ENCODE measurements at places on chromosomes 16 and 17. TPM values are rescaled to one million over a fixed set of nuclear protein-coding genes. Genes with fewer than 3 reads are reported as not detected.

GRCh38 chr17:80716986-80717719 is 172.5 kb downstream of the RPTOR start:
- no peak for DNase-seq

DNA sequence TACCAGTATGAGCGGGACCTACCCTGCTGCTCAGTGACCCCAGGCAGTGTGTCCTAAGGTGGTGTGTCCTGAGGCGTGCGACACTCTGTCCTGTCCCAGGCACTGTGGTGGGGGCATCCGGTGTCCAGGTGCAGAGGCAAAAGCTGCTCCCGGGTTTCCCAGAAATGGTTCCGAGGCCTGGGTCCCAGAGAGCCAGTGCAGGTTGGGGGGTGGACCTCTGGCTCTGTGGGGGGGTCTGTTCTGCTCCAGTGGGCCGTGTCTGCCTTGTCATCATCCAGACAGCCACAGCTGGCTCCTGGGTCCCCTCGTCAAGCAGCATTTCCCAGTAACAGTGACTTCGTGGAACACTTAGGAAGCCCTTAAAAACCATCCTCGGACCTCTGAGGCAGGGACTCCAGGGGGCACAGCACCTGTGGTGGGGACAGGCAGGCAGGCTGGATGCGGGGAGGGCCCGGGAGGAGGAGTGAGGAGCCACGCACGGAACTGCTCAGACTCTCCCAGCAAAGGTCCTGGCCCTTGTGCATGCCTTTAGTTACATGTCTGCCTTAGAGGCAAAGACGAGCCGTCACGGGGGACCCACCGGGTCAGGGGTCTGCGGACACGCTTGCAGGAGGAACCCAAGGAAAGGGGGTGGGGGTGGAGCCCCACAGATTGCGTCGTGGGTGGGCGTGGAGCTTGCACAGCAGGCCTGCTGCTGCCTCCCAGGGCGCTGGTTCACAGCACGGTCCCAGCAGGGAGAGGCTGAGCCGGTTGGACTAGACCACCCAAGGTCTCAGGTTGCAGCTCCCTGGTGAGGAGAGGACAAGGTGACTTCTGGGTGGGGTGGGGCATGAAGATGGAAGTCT is 5.6 kb downstream of the SLC16A3 start:
- no peak for DNase-seq

DNA sequence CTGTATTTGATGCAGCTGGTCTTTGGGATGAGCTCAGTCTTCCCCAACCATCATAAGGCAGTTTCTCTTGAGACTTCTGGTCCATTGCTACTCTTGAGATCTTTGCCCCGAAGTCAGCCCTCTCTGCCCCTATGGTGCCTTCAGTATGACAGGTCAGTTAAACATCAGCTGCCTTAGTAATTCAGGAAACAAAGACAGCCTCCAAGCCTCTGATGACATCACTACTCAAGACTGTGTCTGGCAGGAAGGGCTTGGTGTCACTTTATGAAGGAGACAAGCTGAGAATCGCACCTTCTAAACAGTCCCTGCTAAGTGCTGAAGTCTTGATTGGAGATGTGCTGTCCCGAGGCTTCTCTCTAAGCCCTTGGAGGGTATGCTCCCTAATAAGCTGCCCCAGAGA is 104.9 kb upstream of the TBX2 start:
- no peak for DNase-seq

- DNase-seq: no peak
Observed at GRCh38 chr17:42623732-42624596, 14.5 kb downstream of the TUBG1 start.

DNA sequence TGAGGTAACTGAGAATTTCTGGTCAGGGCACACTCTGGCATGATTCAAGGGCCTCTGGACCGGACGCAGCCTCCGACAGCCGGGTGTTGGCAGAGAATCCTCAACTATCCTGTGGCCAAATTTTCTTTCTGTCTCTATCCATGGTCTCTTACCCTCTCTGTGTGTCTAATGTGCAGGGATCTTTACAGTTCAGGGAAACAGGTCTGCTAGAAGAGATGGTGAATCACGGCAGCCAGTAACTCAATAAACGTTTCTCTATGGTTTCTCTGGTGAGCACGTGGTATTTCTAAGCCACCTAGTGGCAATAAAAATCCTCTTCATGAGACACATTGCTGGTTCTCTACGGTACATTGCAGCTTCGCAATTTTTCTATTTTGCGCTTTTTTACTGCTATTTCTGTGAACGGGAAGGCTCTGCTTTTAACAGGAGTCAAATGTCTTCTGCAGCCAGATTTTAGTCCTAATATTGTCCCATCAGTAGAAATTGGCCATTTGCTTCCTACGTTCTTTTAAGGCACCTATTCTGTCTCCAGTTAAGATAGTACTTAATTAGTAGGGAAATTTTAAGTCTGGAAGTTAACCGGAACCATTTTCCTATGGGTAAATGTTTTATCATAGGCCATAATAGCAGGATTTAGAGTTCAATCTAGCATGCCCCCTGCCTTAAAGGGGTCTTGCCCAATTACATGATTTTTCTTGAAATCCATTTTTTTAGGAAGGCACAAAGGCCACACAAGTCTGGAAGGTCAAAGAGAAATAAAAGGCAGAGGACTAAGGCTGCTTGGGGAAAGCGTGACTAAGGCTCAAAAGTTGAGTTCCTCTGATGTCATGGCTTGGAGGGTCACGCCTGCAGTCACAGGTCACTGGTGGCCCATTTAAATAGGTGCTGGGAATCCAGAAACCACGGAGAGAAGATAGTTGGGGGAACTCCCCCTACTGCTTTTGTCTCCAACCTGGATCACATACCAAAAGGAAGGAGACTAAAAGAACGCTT is 31.5 kb downstream of the QPRT start:
- DNase-seq: no peak

DNA sequence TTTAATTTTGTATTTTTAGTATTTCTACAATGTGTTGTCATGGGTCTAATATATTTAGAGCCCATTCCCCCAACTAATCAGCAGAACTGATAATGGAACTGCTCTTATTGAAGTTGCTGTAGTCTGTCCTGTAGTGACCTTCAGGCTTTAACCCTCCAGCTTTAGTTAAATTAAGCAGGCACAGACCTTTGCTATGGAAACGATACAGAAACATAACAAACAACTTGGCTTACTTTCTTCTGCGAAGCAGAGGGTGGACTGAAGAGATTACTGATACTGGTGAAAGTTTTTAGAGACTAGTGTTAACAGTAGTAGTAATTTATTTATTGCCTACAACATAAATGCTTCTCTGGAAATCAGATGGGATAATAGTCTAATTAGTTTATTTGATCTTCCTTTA is 61.4 kb downstream of the NFATC3 start:
- DNase-seq: no peak

DNA sequence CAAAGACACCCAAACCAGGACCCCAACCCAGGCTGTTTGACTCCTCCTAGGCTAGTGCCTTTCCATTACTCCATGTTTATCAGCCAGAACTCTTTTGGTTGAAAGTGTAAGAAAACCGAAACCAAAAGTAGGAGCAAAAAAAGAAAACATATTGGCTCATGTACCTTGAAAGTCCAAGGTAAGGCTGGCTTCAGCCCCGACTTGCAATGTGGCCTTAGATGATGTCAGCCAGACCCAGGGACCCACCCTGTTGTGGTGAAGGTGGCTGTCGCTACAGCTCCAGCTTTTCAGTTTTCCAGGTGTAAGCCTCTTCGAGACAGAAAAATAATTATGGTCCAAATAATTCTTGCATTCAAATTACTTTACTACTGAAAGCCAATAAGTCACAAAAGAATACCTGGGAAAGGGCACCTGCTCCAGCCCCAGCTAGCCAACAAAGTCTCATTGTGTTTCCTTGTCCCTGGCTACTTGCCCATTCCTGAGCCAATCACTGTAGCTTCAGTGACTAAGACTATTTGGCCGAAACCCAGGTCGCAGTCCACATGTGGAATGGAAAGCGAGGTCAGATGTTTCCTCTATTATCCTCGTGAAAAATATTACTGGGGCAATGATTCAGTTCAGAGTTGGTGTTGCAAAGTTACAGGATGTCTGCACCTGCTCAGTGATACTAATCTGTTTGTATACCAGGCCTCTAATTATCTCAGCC is 20.7 kb downstream of the DNAH9 start:
- DNase-seq: no peak

DNA sequence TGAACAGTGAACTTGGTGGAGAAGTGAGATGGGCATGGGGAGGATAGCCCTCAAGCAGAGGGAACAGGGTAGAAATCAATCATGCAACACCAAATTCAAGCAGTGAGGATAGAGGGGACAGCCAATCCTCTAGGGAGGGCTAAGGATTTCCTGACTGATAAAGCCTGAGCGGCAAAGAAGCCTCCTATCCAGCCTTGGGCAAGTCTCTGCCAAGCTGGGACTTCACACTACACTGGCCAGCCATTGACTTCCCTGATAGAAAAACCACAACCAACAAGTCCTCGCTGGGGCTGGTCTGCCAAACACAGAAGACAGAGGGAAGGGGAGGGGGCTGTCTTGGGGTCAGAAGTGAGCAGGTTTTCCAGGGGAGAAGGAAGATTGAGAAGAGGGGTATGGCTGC is 2.5 kb upstream of the FBXL19 start:
- no peak for DNase-seq

GRCh38 chr17:15456496-15456895 is 10.9 kb downstream of the CDRT4 start:
- peak; percentile 76 for DNase-seq

- no peak for DNase-seq
Observed at GRCh38 chr16:17633181-17633951, 162.6 kb upstream of the XYLT1 start.

- DNase-seq: no peak
Observed at GRCh38 chr17:47844814-47845715, 4.0 kb upstream of the SCRN2 start.

GRCh38 chr17:62611728-62612127 is 15.7 kb upstream of the MRC2 start:
- DNase-seq: no peak

DNA sequence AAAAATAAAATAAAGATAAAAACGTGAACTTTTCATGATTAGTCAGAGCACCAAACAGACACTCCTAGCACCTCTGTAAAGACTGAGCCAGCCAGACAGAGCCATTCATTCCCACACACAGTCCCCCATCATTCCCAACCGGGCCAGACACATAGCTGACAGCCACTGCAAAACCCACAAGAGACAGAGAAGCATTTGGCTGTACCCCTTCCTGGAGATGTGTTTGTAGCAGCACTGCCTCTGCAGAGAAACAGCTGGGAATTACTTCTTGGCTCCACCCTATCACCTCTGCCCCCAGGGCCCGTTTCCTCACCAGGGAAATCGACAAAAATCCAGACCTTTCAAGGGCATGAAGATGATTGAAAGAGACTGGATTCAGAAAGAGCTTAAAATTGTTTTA is 46.4 kb downstream of the MYH11 start:
- DNase-seq: peak; percentile 37

- DNase-seq: no peak
Observed at GRCh38 chr17:30237296-30238002, 2.0 kb upstream of the SLC6A4 start.

GRCh38 chr17:17073581-17074403 is 31.5 kb downstream of the MPRIP start:
- DNase-seq: peak; percentile 61

GRCh38 chr16:80330803-80331202 is 210.0 kb upstream of the DYNLRB2 start:
- DNase-seq: no peak

- DNase-seq: no peak
Observed at GRCh38 chr17:19613979-19614378, 34.6 kb upstream of the ALDH3A2 start.

DNA sequence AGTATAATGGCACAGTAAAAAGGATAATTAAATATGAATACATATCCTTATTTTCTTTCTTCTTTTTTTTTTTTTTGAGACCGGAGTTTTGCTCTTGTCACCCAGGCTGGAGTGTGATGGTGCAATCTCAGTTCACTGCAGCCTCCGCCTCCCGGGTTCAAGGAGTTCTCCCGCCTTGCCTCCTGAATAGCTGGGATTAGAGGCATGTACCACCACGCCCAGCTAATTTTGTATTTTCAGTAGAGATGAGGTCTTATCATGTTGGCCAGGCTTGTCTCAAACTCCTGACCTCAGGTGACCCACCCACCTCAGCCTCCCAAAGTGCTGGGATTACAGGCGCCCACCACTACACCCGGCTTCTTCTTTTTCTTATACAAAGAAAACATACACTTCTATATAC is 12.0 kb downstream of the GABARAPL2 start:
- DNase-seq: no peak

GRCh38 chr17:80813318-80813717 is 178.3 kb upstream of the CHMP6 start:
- DNase-seq: no peak

- no peak for DNase-seq
Observed at GRCh38 chr16:72856797-72857196, 191.1 kb downstream of the ZFHX3 start.

GRCh38 chr17:556431-556995 is 158.1 kb downstream of the VPS53 start:
- DNase-seq: no peak

DNA sequence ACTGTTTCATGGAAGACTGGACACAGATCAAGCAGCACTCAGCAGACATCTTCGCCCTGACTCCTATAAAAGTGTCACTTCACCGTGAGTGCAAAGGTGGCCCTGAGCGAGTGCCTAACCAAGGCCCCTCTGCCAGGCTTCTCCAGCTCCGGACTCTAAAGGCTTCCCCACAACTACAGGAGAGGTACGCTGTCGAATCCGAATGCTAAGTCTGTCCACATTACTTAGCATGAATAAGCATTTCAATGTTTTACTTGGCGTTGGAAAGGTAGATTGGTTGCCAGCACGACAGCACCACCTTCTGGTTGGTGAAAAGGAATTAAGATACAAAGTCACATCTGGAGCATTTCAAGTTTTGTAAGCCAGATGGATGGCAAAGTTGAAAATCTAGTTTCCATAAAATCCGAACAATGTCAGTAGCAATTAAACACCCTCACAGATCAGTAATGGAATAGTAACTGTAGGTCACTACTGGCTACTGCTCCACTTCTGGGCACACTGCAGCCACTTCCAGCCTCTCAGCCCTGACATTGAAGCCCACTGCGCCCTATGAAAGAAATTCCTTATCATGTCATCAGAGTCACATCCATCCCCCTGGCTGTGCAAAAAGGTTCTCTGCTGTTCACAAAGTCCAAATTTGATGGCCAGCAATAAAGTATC is 100.9 kb downstream of the PARN start:
- DNase-seq: peak; percentile 91

PHKB gene
- 86.0 TPM for total RNA-seq

KCNH6 gene
- not detected for total RNA-seq

ITGB4 gene
- 43.2 TPM for total RNA-seq

FOXC2 gene
- under 0.01 TPM for total RNA-seq

TELO2 gene
- 12.5 TPM for total RNA-seq

RSL1D1 gene
- total RNA-seq: 177 TPM

ZNF750 gene
- not detected for total RNA-seq

PER1 gene
- 153 TPM for total RNA-seq

WBP2 gene
- total RNA-seq: 51.8 TPM

SNAI3 gene
- total RNA-seq: 0.82 TPM

SOST gene
- not detected for total RNA-seq

ZNF747 gene
- total RNA-seq: 10.3 TPM
